ENCODE measurements at places on chromosomes 2 and 18.

GRCh38 chr2:9483107-9483506, 8.8 kb downstream of the IAH1 start:
- DNase-seq, result no peak

DNA sequence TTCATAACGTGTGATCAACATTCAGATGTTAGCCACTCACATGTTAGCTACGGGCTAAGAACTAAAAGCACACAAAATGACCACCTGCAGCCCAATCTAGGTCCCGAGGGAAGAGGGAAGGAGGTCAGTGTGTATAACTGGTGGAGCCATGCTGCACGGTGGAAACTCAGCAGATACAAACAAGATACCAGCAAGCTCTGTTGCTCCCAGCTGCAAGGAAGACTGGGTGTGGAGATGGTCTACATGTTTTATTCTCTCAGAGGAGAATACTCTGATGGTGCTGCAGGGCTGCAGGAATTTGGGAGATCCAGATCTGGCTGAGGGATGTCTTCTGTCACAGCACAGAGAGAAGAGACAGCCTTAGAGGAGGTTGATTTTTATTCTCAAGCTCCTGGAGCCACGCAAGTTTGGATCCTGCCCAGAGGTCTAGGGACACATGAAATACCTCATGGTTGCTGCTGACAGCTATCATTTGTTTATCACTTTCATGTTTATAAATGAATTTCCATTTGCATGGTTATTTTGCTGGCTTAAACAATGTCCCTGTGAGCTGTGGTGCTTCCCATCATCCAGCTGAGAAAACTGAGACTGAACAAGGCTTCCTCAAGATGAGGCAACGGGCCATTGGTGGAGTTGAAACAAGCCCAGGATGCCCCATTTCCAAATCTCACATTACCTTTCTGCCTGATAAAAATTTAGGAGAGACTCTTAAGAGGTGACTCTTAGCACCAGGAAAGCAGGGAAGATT, 30.9 kb downstream of the RNF144A start:
- DNase-seq, result no peak

GRCh38 chr2:196489371-196489770, 150.1 kb upstream of the CCDC150 start:
- no peak for DNase-seq

DNA sequence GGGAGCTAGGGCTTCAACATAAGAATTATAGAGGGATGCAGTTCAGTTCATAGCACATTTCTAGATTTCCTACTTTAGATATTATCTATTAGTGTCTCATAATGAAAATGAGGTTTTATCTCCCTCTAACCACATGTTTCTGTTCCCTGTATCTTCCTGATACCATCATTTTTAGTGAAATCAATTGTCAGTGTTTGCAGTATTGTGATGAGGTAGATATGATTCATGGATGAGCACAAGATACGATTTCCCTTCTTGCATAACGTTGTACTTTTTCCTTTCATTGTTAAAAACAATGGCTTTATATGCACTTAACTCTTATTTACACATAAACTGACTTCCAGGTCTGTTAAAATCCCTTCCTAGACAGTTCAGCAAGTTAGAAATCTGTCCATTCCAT, 211.4 kb downstream of the ZBTB7C start:
- no peak for DNase-seq

GRCh38 chr18:22640281-22640842, 222.6 kb upstream of the CTAGE1 start:
- no peak for DNase-seq

GRCh38 chr2:85134255-85134895, 1.2 kb downstream of the TCF7L1 start:
- DNase-seq, result no peak

DNA sequence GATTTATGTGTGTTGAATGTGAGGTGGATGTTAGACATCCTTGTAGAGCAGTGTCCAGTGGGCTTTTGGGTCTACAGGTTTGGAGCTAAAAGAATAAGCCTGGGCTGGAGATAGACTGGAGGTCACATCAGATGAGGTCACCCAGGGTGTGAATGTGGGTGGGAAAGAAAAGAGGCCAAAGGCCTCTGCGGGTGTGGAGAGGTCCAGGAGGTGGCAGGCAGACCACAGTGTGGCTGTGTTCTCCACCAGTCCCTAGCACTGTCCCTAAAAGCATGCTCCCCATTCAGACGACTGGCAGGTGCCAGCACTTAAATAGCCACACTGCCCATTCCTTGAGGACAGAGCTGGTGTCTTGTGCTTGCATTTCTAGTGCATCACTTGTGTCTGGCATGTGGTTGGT, 4.1 kb downstream of the ATG4B start:
- DNase-seq, result no peak

- DNase-seq, result no peak
Measured at GRCh38 chr2:43155851-43156411, 70.5 kb downstream of the ZFP36L2 start.

DNA sequence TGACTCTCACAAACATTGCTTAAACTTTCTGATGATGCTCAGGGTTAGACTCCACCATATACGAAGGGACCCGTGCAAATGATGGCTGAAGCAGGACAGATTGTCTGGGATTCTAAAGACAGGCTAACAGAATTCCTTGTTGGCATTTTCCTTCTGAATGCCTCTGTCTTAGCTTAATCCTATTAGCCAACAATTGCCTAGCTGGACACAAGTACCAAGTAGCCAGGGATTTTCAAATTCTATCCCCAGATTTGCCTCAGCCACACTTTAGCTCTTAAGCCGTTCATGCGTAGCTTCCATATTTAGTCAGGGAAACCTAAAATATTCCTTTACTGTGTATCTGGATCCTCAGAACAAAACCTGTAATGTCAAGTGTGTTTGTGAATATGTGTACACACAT, 40.0 kb downstream of the COL4A3 start:
- no peak for DNase-seq

GRCh38 chr2:200703127-200703925, 108.4 kb upstream of the BZW1 start:
- DNase-seq, result no peak

- DNase-seq, result no peak
Measured at GRCh38 chr2:21535826-21536225, 412.1 kb downstream of the TDRD15 start.

GRCh38 chr18:52163478-52163877, 176.5 kb upstream of the DCC start:
- no peak for DNase-seq

DNA sequence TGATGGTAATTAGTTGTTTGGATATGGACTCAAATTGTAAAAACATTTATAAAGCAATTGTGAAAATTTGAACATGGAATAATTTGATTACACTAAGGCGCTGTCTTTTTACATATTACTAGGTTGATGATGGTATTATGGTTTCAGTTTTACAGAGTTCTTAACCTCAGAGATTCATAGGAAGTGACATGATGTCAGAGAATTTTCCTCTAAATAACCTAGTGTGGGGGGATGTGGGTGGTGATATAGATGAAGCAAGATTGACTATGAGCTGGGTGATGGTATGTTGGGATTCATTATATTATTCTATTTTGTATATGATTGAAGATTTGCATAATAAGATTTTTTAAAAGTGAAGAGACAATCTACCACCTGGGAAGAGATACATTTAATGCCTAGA, 45.9 kb upstream of the ATP5MC3 start:
- no peak for DNase-seq
